Activated T-helper 1 cell treated with anti-CD3 and anti-CD28 coated beads, Interleukin-12 subunit alpha, Interleukin-12 subunit beta, Interleukin-2, Interleukin-4 antibody, amounts not matched to agents 30 ng/mL and 10 ng/mL and 1 ng/mL, durations not matched to agents 14 hours and 24 hours and 36 hours (primary cell): ENCODE measurements at places on chromosomes 4 and X.

- H3K4me3 ChIP-seq, result no peak overlapping the region
- no peak for DNase-seq
- H3K36me3 ChIP-seq, result no peaks in the 10 kb centered on the region
These were observed 1.4 kb downstream of the DCX start for GRCh38 chrX:111410590-111411078.

DNA sequence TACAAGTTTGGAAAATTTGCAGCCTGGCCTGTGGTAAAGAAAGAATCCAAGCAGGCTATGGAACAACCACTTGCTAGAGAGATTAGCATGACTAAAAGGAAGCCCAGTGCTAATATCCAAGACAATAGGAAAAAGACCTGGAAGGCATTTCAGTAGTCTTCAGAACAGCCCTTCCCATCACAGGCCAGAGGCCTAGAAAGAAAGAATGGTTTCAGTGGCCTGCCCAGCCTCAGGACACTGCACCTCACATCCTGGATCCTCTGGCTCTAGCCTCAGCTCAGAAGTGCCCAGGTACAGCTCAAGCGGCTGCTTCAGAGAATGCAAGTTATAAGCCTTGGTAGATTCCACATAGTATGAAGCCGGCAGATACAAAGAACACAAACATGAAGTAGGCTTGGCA lies 449.8 kb upstream of the AR start:
- no peaks in the 10 kb centered on the region for H3K36me3 ChIP-seq
- no peaks in the 10 kb centered on the region for H3K27me3 ChIP-seq

- no peaks in the 10 kb centered on the region for H3K36me3 ChIP-seq
- no peak for DNase-seq
- H3K27me3 ChIP-seq, result no peaks in the 10 kb centered on the region
- no peaks in the 10 kb centered on the region for H3K4me1 ChIP-seq
These were observed 835.5 kb downstream of the PDHA2 start for GRCh38 chr4:96675416-96675815.

GRCh38 chrX:10310511-10310910 lies 153.7 kb downstream of the CLCN4 start:
- no peak overlapping the region for H3K27ac ChIP-seq
- DNase-seq, result no peak
- H3K4me3 ChIP-seq, result no peak overlapping the region
- no peaks in the 10 kb centered on the region for H3K27me3 ChIP-seq
- no peaks in the 10 kb centered on the region for H3K36me3 ChIP-seq

DNA sequence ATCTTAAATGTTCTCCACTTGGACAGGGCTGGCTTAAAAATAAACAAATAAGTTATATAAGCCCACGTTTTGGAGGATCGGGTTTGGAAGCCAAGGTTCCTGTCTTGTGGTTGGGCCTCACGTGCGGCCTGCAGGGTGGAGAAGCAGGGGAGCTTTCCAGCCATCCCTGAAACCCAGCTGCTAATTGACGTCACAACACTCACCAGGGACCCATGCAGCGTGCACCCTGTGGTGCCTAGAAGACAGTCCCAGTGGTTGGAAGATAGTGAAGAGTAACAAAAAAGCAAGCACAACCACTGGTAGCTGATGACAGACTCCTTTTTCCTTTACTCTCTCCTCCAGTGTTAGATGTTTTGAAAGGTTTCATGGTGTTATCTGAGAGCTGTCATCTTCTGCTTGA lies 142.0 kb upstream of the RBPJ start:
- no peaks in the 10 kb centered on the region for H3K27me3 ChIP-seq
- H3K27ac ChIP-seq, result peak overlapping the region; percentile 64
- no peak for DNase-seq
- peaks cover 10% of the 10 kb centered on the region for H3K36me3 ChIP-seq
- H3K4me1 ChIP-seq, result peaks cover 48% of the 10 kb centered on the region
- H3K4me3 ChIP-seq, result no peak overlapping the region

DNA sequence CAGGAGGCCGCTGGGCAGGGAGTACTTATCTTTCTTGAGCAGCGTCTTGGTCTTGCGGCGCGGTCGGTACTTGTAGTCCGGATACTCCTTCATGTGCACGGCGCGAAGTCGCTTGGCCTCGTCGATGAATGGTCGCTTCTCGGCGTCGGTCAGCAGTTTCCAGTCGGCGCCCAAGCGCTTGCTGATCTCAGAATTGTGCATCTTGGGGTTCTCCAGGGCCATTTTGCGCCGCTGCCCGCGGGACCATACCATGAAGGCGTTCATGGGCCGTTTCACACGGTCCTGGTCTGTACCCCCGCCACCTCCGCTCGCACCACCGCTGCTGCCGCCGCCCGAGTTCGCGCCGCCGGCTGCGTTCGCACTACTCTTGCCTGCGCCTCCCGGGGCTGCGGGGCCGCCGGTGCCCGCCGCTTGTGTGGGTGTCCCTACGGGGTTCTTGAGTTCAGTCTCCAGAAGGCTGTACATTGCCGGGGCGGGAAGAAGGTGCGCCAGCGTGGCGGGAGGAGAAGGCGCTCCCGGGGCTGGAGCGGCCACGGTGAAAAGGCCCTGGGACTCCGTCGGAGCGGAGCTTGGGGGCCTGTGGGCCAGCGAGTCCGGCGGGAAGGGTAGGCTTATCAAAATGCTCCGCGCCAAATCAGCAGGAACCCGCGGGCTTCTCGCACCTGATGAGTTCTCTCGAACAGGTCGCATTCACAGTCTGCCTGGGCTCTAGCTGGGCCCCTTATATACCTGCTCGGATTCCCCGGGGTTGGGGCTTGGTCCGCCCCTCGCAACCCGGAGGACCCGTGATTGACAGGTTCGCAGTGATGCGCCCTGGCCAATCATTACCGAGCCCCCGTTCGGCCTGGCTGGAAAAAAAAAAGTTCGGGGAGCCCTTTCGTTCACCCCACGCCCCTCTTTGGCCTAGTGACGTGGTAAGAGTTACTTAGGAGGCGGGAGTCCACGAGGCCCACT lies at the start of gene SOX3:
Gene SOX3 (minus strand): TSS at position 699 of the 954 bp plus-strand sequence. CDS start 9 bp downstream, at position 690.
- H3K27me3 ChIP-seq, result peaks cover 50% of the 10 kb centered on the region
- no peaks in the 10 kb centered on the region for H3K36me3 ChIP-seq
- no peak for DNase-seq
- H3K27ac ChIP-seq, result no peak within 1 kb of the TSS
- H3K4me3 ChIP-seq, result no peak within 1 kb of the TSS
- no peaks in the 10 kb centered on the region for H3K4me1 ChIP-seq

DNA sequence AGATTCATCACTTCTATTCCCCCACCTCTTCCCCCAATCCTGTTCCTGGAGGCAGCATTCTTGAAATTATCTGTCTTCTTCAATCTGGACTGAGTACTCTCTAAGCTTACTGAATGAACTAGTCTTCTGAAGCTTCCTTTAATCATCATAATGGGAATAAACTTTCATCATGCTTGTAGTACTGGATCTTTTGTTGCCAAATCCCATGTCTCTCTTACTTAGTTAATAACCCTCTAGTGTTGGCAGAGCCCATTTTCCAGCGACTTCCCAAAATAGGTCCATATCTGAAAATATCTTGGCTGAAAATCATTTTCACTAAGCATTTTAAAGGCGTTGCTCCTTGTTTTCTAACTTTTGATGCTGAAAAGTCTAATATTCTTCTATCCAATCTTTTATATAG lies 39.6 kb downstream of the RPS6KA3 start:
- H3K4me1 ChIP-seq, result peaks cover 21% of the 10 kb centered on the region
- no peaks in the 10 kb centered on the region for H3K27me3 ChIP-seq
- H3K36me3 ChIP-seq, result peaks cover 29% of the 10 kb centered on the region
- no peak overlapping the region for H3K27ac ChIP-seq

DNA sequence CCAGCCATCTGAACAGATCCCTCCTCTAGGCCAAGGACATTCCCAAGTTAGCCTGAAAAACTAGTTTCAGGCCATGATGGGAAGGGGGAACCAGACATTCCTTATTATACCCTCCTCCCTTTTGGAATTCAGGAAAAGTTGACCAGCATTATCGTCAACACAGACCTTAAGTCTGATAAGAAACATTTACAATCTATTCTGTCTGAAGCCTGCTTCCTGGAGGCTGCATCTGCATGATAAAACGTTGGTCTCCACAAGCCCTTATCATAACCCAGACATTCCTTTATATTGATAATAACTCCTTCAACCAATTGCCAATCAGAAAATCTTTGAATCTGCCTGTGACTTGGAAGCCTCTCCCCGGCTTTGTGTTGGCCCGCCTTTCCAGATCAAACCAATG lies 44.3 kb downstream of the EFHC2 start:
- H3K36me3 ChIP-seq, result no peaks in the 10 kb centered on the region
- H3K27me3 ChIP-seq, result no peaks in the 10 kb centered on the region
- no peak overlapping the region for H3K27ac ChIP-seq
- no peaks in the 10 kb centered on the region for H3K4me1 ChIP-seq
- no peak for DNase-seq
- H3K4me3 ChIP-seq, result no peak overlapping the region

DNA sequence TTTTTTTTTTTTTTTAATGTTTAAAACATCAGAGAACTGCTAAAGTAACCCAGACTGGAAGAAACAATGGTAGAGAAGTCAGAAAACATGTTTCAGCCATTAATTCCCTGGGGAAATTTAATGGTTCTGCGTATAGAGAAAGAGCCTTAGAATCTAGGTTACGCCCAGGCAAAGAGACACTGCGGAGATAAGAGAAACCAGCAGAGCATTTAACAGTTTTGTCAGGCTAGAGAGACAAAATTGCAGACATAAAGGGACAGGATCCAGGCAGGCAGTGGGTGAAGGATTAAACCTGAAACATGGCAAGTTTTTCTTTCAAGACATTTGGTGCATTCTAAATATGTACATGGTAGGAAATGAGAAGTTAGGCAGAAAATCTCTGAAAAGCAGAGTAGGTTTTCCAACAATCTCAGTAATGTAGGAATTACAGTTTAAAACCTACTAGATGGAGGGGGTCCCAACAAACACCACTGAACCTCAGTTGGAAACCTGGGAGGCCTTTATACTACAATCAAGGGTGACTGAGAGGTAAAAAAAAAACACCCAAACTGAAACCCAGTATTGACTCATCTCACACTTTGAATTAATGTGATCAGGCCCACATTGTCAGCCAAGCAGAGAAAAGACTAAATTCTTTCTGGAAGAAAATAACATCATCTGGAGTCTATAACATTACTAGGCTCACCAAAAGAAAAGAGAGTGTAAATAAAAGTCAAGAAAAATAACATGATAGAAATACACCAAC lies 254.2 kb upstream of the NWD2 start:
- DNase-seq, result no peak
- no peak overlapping the region for H3K27ac ChIP-seq
- no peaks in the 10 kb centered on the region for H3K4me1 ChIP-seq
- no peak overlapping the region for H3K4me3 ChIP-seq
- H3K27me3 ChIP-seq, result no peaks in the 10 kb centered on the region

GRCh38 chr4:1004557-1005485 lies 6.6 kb upstream of the FGFRL1 start:
- DNase-seq, result no peak
- H3K27me3 ChIP-seq, result peaks cover 35% of the 10 kb centered on the region
- no peak overlapping the region for H3K27ac ChIP-seq
- no peak overlapping the region for H3K4me3 ChIP-seq
- no peaks in the 10 kb centered on the region for H3K36me3 ChIP-seq

GRCh38 chrX:2550328-2551020 lies 49.7 kb upstream of the DHRSX start:
- H3K27ac ChIP-seq, result no peak overlapping the region
- H3K4me1 ChIP-seq, result no peaks in the 10 kb centered on the region
- H3K36me3 ChIP-seq, result no peaks in the 10 kb centered on the region
- DNase-seq, result no peak
- H3K27me3 ChIP-seq, result no peaks in the 10 kb centered on the region

GRCh38 chrX:148909758-148910157 lies 409.3 kb downstream of the AFF2 start:
- H3K4me3 ChIP-seq, result no peak overlapping the region
- H3K4me1 ChIP-seq, result no peaks in the 10 kb centered on the region
- no peaks in the 10 kb centered on the region for H3K36me3 ChIP-seq
- no peak overlapping the region for H3K27ac ChIP-seq
- H3K27me3 ChIP-seq, result no peaks in the 10 kb centered on the region
- no peak for DNase-seq

GRCh38 chr4:159937595-159937994 lies 834.7 kb downstream of the RAPGEF2 start:
- no peaks in the 10 kb centered on the region for H3K36me3 ChIP-seq
- no peaks in the 10 kb centered on the region for H3K27me3 ChIP-seq
- no peak overlapping the region for H3K27ac ChIP-seq
- H3K4me3 ChIP-seq, result no peak overlapping the region
- no peaks in the 10 kb centered on the region for H3K4me1 ChIP-seq
- DNase-seq, result no peak

DNA sequence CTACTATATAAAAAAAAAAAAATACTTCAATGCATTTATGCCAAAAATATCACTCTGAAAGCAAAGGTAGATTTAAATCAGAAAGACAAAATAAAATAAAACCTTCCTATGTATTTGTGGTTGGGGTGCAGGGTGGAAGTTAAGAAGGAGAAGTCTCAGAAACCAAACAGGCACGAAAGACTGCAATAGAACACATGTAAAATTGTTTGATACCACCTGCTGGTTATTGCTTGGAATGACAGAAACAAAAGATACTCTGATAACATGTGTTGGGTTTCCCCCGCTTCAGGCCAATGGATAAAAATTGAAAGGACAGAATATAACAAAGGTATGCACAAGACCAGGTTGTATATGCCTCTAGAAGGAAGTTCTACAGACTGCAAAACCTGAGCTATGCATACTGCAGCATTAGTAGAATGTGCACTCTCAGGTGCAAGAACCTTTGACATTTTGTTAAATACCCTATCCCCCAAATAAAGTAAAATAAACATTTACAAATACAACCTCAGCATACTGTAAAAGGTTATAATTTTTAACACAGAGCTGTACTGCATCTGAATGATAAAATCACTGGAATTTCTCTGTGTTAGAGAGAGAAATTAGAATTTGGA lies 118.8 kb downstream of the GABRA2 start:
- H3K36me3 ChIP-seq, result no peaks in the 10 kb centered on the region
- H3K27me3 ChIP-seq, result no peaks in the 10 kb centered on the region
- no peak overlapping the region for H3K27ac ChIP-seq
- H3K4me3 ChIP-seq, result no peak overlapping the region

- H3K4me3 ChIP-seq, result no peak overlapping the region
- no peak for DNase-seq
- no peaks in the 10 kb centered on the region for H3K36me3 ChIP-seq
- no peak overlapping the region for H3K27ac ChIP-seq
- no peaks in the 10 kb centered on the region for H3K27me3 ChIP-seq
- H3K4me1 ChIP-seq, result no peaks in the 10 kb centered on the region
These were observed 315.9 kb downstream of the PCDH10 start for GRCh38 chr4:133465022-133465421.

DNA sequence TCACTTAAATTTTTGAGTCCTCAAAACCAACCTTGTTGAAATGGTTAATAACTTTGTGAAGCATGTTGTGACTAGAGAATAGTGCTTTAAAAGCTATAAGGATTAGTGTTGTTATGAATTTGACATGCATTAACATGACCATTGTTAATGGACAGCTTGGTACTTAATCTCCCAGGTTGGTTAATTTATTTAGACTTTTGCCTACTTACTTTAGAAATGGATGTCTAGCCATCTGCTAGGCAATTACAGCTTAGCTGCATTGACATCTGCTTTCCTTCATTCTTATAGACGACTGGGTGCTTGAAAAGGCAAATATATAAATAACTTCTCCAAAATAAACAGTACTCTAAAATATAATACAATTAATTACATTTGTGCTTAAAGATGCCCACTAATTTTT lies 368.0 kb downstream of the CCSER1 start:
- no peak overlapping the region for H3K4me3 ChIP-seq
- no peaks in the 10 kb centered on the region for H3K4me1 ChIP-seq
- no peaks in the 10 kb centered on the region for H3K36me3 ChIP-seq
- H3K27me3 ChIP-seq, result no peaks in the 10 kb centered on the region
- DNase-seq, result no peak
- H3K27ac ChIP-seq, result no peak overlapping the region
